ENCODE measurements at places on chromosomes 13 and 19.

DNA sequence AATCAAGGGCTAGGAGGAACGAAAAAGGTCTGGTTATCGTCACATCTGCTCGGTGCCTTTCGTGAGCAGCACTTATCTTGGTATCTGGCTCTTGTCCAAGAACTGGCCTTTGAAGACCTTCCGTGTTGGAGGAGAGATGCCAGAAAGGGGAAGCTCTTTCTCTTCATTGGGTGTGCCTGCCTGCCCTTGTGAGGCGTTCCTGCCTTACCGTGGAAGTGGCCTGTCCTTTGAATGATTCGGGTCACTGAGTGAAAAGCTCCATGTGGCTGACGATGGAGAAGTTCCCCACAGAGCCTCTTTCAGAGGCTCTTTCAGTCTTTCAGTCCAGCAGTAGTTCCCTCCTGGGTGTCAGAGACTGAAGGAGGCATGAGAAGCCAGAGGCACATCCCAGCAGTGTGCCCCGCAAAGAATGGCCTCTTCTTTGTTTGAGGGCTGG, 121.5 kb upstream of the SLC10A2 start:
- no peak for DNase-seq

DNA sequence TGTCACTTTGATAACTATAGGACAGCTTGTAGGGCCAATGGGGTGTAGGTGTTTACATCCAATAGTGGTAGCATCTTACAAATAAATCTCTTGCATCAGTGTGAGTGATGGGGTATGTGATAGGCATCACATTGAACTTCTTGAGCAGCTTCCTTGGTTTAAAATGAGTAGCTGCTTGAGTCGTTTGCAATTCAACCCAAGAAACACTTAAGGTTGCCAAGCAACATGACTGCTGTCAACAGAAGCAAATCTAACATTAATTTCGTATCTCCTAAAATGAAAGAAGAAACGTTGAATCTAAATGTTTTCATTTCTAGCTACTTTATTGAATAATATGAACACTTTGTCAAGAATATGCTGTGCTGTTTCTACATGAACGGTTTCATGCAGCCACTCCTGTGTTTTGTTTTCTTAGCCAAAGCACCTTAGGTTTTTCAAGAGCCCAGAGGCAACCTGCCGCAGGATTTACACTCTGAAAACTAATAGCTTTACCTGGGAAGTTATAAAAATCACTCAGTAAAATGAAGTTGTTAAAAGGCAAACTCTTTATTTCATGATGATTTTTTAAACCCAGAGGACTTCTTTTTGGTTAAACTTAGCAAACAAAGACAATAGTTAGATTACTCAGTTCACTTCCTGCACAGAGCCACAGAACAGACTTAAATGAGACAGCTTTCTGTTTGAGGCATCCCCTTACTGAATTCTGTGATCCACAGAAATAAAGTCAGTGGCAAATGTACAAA, 305.2 kb downstream of the MTUS2 start:
- DNase-seq, result no peak

DNA sequence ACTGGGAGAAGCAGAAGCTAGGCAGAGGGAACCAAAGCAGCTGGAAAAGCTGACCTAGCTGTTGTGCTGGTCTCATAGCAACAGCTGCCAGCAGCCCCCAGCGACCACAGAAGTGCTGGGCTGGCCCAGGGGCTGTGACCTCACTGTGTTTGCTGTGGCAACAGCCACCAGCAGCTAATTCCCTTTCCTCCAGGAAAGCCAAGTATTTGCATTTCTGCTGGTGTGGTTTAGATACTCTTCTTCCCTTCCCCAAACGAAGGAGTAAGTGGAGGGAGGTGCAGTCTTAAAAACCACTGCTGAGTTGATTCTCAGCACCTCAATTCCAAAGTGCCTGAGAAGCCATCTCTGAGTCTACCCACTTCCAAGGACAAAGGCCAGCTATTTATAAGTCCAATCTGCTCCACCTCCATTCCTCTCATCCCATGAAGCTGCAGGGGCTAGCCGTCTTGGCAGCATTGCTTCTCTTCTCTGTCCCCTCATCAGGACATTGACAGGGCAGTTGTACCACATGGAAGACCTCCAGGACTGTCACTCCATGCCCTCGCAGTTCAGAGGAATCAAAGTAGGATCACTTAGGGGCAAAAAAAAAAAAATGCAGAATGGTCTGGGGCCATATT, 11.5 kb upstream of the CCDC97 start:
- DNase-seq, result no peak

DNA sequence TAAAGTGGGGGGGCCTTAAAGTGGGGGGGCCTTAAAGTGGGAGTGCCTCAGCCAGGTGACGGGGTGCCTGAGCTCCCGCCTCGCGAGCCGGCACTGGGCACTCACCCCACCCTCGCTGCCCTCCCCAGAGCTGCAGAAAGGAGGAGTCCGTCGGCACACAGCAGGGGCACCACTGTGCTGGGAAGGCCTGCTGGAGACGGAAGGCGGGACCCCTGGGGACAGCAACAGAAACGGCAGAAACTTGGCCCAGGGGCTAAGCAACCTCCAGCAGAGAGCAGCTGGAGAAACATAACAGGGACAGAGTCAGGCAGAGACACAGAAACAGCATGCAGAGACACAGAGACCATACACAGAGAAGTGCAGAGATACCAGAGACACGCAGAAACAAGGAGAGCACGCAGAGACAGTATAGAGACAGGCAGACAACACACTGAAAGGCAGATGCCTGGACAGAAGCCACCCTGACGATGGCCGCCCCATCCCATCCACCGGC, 7.9 kb downstream of the CFD start:
- DNase-seq, result no peak

GRCh38 chr19:38658462-38659306, 11.2 kb downstream of the ACTN4 start:
- peak; percentile 93 for DNase-seq

DNA sequence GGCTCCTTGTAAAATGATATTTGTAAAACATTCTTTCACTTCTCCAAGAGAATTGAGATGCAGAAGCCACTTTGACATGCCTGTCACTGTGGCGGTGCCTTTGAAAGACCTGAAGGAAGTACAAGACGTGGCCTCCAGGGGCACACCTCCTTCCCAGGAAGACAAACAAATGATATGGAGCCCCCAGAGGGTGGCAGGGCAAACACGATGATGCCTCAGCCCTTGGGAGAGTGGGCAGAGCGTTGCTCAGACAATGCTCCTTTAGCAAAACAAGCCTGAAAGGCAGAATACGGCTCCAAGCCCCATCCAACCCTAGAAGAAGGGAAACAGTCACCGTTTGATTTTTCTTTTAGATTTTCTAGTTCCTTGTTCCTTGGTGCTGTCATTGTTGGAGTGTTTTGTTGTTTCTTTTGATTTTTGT, 9.2 kb upstream of the ATP12A start:
- DNase-seq, result peak; percentile 65

GRCh38 chr13:96744367-96745331, 249.6 kb downstream of the OXGR1 start:
- DNase-seq, result no peak

GRCh38 chr13:91655731-91656130, 257.3 kb downstream of the GPC5 start:
- no peak for DNase-seq

GRCh38 chr13:59266478-59267063, 897.2 kb downstream of the DIAPH3 start:
- DNase-seq, result no peak

GRCh38 chr19:28288572-28289264, 924.2 kb downstream of the UQCRFS1 start:
- DNase-seq, result no peak
